ENCODE measurements at places on chromosomes 5 and 9.

DNA sequence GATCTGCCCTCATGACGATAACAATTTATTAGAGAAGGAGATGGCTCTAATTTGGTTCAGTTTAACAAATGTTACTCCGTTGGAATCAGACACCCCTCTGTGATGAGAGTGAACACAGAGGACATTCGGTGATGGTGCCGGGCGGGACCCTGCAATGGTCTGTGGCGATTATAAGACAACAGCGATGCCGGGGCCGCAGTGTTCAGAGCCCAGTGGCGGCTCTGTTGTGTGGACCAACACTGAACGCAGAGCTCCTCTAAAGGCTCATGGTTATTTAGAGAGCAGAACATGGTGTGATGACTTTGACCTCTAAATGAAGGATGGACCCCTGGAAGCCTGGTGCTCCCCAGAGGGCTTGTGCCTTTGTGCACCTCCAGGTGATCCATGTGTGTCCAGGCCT is 21.2 kb downstream of the UBE2QL1 start:
- H3K4me3 ChIP-seq, result no peak overlapping the region
- no peak for DNase-seq
- H3K36me3 ChIP-seq, result no peaks in the 10 kb centered on the region
- H3K27me3 ChIP-seq, result no peaks in the 10 kb centered on the region
- no peak overlapping the region for H3K27ac ChIP-seq

GRCh38 chr5:69331528-69332445 is 814 bp downstream of the CCDC125 start:
- H3K4me3 ChIP-seq, result peak overlapping the region; percentile 97
- H3K27ac ChIP-seq, result peak overlapping the region; percentile 85
- DNase-seq, result no peak
- no peaks in the 10 kb centered on the region for H3K36me3 ChIP-seq
- no peaks in the 10 kb centered on the region for H3K4me1 ChIP-seq

DNA sequence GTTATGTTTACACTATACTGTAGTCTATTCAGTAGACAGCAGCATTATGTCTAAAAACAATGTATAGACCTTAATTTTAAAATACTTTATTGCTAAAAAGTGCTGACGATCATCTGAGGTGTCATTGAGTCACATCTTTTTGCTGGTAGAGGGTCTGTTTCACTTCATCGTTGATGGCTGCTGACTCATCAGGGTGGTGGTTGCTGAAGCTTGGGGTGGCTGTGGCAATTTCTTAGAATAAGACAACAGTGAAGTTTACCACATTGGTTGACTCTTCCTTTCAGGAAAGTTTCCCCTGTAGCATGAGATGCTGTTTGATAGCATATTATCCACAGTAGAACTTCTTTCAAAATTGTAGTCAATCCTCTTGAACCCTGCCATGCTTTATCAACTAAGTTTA is 150.3 kb downstream of the FBXL7 start:
- no peak overlapping the region for H3K4me3 ChIP-seq
- H3K27me3 ChIP-seq, result no peaks in the 10 kb centered on the region
- H3K36me3 ChIP-seq, result no peaks in the 10 kb centered on the region

GRCh38 chr9:4298255-4299004 is 1.4 kb downstream of the GLIS3 start:
- H3K27ac ChIP-seq, result peak overlapping the region; percentile 85
- H3K27me3 ChIP-seq, result no peaks in the 10 kb centered on the region
- H3K4me1 ChIP-seq, result peaks cover 10% of the 10 kb centered on the region

- peaks cover 11% of the 10 kb centered on the region for H3K4me1 ChIP-seq
- no peak overlapping the region for H3K4me3 ChIP-seq
- no peaks in the 10 kb centered on the region for H3K27me3 ChIP-seq
- no peaks in the 10 kb centered on the region for H3K36me3 ChIP-seq
These were observed 45.7 kb downstream of the TMEM174 start for GRCh38 chr5:73218552-73219171.

DNA sequence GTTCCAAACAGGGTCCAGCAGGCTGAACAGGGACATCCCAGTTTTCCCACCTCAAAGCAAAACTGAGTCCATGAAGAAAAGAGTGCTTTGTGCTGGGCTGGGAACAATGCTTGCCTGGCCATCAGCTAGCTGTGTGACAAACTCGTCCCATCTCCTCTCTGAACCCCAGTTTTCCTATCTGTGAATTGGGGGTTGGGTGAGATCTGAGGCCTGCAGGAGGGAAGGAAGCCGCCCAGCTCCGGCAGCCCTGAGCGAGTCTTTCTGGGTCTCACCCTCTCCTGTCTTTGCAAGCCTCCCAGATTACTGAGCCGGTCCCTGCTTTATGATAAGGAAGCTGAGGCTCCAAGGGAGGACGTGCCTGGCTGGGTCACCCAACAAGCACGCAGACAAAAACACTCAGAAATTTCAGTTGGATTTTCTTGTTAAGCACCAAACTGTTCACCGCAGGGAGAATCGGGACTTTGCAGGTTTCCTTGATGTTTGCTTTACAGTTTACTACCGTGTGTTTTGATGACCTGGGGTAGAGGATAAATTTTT is 82.6 kb upstream of the LMX1B start:
- no peak overlapping the region for H3K27ac ChIP-seq
- no peaks in the 10 kb centered on the region for H3K4me1 ChIP-seq
- no peak overlapping the region for H3K4me3 ChIP-seq
- no peak for DNase-seq
- H3K27me3 ChIP-seq, result no peaks in the 10 kb centered on the region

GRCh38 chr5:176186107-176186506 is 52.1 kb upstream of the SIMC1 start:
- DNase-seq, result no peak
- no peak overlapping the region for H3K27ac ChIP-seq
- H3K36me3 ChIP-seq, result no peaks in the 10 kb centered on the region
- H3K4me1 ChIP-seq, result no peaks in the 10 kb centered on the region
- H3K4me3 ChIP-seq, result no peak overlapping the region

DNA sequence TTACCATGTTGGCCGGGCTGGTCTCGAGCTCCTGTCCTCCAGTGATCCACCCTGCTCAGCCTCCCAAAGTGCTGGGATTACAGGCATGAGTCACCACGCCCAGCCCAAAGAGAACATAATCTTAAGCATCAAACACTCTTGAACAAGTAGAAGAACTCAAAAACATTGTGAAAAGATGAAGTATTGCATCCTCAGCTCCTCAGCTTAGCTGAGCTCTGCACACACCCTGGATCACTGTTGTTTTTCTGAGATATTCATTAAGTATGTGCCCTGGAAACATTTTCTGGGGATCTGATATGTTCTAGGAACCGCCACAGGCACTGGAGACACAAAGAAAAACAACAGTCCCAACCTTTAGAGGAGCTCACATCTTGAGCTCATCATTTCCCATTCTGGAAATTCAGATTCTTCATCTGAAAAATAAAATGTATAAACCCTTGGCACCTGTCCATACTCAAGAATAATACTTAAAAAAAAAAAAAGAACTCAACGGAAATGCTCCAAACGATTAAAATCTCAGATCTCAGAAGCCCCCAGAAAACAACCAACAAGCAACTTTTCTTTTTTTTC is 62.2 kb upstream of the ZNF462 start:
- no peak overlapping the region for H3K27ac ChIP-seq
- peaks cover 2% of the 10 kb centered on the region for H3K4me1 ChIP-seq
- no peak for DNase-seq
- H3K27me3 ChIP-seq, result no peaks in the 10 kb centered on the region

DNA sequence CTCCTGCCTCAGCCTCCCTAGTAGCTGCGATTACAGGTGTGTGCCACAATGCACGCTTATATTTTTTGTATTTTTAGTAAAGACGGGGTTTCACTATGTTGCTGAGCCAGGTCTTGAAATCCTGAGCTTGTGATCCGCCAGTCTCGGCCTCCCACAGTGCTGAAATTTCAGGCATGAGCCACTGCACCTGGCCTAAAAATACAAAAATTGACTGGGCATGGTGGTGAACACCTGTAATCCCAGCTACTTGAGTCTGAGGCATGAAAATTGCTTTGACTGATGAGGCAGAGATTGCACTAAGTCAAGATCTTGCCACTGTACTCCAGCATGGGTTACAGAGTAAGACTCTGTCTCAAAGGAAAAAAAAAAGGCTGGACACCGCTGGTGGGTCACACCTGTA is 13.1 kb upstream of the DYNC2I2 start:
- H3K27ac ChIP-seq, result no peak overlapping the region
- no peaks in the 10 kb centered on the region for H3K27me3 ChIP-seq
- DNase-seq, result no peak
- no peaks in the 10 kb centered on the region for H3K4me1 ChIP-seq

DNA sequence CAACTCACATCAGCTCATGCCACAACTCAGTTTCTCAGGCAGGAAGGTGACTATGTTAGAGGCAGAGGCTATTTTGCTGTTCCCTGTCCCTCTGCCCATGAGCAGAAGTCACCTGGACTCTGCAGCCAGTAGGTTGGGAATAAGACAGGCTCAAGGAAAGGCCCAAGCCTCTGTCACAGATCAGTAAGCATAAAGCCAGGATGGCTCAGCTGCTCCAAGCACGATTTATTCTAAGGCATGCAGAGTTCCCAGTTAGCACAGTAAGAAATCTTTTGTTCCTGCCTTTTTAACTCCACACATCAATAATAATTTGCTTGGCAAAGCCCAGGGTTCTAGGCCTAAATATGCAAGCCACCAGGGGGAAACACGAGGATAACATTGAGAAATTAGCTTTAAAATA is 249.0 kb upstream of the ADRA1B start:
- no peak overlapping the region for H3K4me3 ChIP-seq
- no peak for DNase-seq
- H3K4me1 ChIP-seq, result no peaks in the 10 kb centered on the region

- no peak overlapping the region for H3K4me3 ChIP-seq
- no peaks in the 10 kb centered on the region for H3K36me3 ChIP-seq
- no peaks in the 10 kb centered on the region for H3K27me3 ChIP-seq
These were observed 106.6 kb downstream of the FBXW11 start for GRCh38 chr5:171899792-171900191.

Data from liver (tissue), 10 donors.